ENCODE measurements at places on chromosomes 6 and 20.

GRCh38 chr6:111854683-111855082 is 18.6 kb downstream of the FYN start:
- no peak for DNase-seq

GRCh38 chr6:14865531-14866100 is 380.3 kb upstream of the JARID2 start:
- DNase-seq, result no peak

DNA sequence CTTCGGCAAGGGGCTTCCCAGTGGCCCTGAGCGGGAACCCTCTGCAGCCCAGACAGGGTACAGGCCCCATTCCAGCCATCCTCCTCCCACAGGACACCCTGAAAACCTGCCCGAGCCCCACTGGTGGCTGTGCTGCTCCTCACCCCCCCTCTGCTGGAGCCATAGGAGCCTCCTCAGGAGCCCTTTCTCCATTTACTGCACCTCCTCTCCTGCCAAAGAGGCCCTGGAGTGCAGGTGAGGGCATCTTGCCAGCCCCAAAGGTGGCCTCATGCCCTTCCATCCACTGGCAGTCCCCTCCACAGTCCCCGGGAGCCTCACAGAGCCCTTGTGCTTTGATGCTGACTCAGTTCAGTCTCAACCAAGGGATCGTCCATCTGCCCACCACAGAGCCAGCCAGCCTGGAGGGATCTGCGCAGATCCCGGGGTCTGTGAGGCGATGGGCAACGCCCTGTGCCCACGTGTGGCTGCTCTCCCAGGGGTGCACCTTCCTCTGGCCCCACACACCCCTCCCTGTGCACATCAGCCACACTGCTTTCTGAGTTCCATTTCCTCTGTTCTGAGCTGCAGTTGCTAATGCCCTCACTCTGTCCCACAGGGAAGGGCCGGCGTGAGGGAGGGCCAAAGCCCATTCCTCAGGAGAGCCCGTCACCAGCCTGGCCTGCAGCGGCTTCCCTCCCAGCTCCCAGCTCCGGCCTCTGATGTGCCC is 228.5 kb downstream of the DLL1 start:
- no peak for DNase-seq

DNA sequence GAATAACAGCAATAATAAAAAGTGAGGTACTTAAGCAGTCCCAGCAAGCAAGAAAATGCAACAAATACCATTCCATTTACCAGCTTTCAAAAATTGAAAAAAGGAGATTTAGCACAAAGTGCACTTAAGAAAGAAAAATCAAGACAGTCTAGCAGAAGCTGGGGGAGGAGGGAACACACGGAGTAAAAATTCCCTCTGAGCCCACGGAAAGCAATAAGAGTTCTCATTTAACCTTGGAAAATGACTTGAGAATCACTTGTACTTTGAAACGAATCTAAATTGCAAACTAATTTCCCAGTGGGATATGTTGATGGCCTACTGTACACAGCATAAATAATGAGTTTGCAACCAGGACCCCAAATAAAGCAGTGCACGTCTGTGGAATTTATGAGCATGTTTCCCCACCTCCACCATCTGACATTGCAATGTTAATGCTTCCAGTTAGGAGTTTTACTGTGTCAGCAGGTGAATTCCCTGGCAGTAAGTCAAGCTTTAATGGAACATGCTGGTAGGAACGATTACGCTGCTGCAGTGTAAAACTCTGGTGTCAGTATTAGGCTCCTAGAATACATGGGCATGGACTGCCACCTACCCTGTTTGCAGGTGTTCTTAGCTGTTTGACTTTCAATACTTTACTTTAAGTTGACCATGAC is 386.8 kb downstream of the HDGFL1 start:
- no peak for DNase-seq

- DNase-seq, result no peak
Measured at GRCh38 chr6:81491454-81492101, 260.9 kb downstream of the TENT5A start.

DNA sequence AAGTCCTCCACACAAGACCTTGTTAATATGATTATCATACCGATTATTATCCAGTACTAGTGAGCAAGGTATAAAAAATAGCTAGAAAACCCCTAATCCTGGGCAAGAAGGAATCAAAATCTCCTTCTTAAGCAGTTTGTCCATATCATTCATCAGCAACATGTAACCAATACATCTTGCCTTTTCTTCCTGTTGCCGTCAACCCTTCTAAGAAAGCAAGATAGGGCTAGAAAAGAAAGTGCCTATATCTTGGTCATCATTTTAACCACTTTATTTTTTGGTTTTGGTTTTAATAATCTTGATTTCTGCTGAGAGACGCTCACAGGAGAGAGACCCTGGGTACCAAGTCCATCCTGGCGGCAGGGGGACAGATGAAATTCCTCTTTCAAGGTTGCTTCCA is 27.2 kb upstream of the PREX1 start:
- no peak for DNase-seq

- DNase-seq, result no peak
Measured at GRCh38 chr6:100103194-100103593, 109.2 kb upstream of the MCHR2 start.

DNA sequence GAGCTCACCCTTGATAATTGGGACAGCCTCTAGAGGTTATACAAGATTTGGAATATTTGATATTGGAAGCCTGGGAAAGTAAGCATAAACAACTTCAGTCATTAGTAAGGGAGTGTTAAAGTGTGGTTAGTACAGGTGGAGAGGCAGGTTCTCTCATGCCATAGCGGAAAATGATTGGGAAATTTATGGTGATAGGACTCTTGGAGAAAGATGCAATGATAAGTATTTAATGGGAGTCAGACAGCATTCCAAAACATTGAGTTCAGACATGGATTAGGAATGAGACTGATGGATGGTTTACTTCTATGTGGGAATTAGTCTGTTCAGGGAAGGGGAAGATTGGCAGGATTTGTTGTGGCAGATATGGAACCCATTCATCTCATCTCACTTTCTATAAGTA is 152.7 kb downstream of the MCHR2 start:
- DNase-seq, result no peak

DNA sequence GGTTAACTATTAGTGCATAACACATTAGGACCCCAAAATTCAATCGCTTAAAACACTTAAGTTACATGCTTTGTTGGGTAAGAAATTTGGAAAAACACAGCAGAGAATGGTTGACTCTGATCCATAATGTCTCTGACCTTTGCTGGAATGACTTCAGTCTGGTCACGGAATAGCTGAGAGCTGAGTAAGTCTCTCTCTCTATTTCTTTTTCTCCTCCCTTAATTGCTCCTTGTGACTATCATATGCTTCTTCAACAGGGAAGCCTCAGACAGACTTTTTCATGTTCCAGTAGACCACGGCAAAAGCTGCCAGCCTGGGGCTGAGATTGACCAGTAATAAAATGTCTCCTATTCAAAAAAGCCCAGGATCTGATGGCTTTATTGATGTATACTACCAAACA is 4.8 kb downstream of the OR12D1 start:
- no peak for DNase-seq

- DNase-seq, result no peak
Measured at GRCh38 chr6:27672113-27672799, 199.4 kb upstream of the ZNF184 start.

GRCh38 chr6:133108419-133108818 is 132.7 kb upstream of the EYA4 start:
- no peak for DNase-seq

- no peak for DNase-seq
Measured at GRCh38 chr6:131322125-131322524, 186.9 kb downstream of the AKAP7 start.

- DNase-seq, result no peak
Measured at GRCh38 chr6:31386099-31386498, 17.3 kb upstream of the MICA start.

DNA sequence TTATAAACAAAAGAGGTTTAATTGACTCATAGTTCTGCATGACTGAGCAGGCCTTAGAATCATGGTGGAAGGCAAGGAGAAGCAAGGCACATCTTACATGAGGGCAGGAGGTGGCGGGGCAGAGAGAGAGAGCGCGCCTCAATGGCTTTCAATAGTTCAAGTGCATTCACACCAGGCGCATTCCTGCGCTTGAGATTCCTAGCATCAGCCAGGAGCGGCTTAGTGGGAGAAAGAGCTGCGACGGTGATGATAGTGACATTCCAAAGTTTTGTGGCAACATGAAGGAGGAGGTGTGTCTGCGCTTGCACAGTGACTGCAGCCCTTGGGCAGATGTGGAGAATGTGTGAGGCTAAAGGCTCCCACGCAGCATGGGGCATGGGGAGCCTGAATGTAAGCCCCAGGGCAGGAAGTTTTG is 25.0 kb upstream of the EMILIN3 start:
- no peak for DNase-seq

DNA sequence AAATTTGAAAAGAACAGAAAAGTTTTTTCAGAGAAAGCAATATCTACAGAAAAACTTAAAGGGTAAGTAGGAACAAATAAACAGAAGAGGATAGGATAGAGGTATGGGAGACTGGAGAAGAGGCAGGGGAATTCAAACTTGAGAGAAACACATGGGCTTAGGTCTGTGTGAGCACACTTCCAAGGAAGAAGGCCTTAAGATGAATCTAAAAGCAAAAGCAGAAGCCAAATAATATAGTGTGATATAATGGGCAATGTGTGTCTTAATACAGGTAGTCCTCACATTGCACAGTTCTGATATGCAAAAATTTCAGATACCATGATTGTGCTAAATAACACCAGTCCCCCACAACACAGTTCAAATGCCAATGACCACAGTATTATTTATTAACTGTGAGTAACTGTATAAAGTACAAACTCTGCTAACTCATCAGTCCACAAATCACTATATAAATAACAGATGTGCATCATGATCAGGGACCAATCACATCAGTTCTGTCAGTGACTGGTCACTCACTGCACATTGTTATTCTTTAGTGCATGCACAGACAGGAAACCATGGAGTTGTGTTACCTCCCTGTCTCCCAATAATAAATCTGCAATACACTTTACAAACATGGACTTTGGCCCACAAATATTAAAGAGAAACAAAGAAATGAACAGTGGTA is 18.6 kb downstream of the SNX14 start:
- no peak for DNase-seq

- DNase-seq, result no peak
Measured at GRCh38 chr6:68868646-68869045, 233.6 kb downstream of the ADGRB3 start.

DNA sequence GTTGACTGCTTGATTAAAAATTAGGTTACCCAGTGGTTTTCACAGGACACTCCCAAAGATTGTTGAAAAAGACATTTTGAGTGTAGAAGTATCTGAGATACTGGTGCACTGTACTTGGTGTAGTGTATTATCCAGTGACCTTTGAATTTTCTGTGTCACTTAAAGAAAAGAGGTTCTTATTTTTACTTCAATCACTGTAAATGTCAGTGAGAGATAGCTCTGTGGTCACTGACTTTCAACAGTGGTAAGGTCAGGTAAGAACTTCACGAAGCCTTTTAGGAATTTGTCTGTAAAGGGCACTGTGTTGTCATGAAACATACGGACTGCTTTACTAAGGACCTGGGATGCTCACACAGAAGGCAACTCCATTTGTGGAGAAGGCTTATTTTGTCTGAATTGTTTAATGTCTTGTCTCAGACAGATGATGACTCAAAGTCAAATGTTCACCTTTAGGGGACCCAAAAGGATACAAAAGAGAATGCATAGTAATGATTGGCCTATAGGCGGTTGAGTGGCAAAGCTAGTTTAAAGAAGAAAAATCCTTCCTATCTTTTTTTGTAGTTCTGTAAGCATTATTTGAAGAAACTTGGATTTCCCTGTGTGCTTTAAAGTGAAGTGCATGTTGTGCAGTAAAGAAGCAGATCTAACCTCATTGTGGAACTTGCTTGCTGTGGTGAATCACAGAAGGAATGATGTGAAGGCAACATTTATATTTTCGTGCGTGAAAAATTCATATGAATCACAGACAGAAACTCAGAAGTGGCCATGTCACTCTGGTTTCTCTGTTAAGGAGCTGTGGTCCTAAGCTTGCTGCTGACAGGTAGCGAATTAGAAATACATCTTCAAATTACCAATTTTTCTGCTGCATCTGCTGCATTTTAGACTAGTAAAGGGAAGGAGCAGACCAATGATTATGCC is 47.3 kb downstream of the ZFAND3 start:
- no peak for DNase-seq

DNA sequence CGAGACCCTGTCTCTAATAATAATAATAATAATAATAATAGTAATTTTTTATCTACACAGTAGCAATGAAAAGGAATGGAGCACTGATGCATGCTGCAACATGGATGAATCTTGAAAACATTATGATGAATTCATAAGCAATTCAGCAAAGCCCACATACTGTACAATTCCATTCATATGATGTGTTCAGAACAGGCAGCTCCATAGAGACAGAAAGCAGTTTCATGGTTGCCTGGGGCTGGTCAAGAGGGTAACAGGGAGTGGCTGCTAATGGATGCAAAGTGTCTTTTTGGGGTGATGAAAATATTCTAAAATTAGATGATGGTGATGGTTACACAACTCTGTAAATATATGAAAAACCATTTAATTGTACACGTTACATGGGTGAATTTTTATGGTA is 43.6 kb downstream of the SLC24A3 start:
- no peak for DNase-seq

- no peak for DNase-seq
Measured at GRCh38 chr6:130560231-130560630, 194.4 kb downstream of the TMEM200A start.

- peak; percentile 43 for DNase-seq
Measured at GRCh38 chr6:125301435-125302391, at the start of gene HDDC2. Gene HDDC2, minus strand, starts transcription at chr6:125301967. Its CDS starts 35 bp downstream, at chr6:125301932.

DNA sequence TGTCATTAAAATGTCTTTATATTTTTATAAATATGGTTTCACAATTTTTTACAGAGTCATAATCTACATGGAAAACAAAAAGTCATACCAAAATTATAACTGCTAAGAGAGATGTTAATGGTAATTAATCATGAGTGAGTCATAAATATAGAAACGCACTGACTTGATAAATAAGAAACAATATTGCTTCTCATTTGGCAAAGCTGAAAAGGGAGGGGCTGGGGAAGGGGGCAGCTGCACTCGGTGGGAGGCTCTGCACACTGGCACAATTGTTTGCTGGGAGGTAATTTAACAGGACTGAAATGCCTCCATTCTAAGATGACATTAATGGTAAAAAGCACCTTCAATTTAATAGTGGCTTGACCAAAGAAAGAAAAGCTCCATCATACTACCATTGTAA is 133.3 kb upstream of the AGPAT4 start:
- no peak for DNase-seq

- no peak for DNase-seq
Measured at GRCh38 chr6:24378473-24379097, 20.7 kb upstream of the DCDC2 start.

GRCh38 chr6:127877231-127877630 is 23.6 kb downstream of the THEMIS start:
- no peak for DNase-seq

DNA sequence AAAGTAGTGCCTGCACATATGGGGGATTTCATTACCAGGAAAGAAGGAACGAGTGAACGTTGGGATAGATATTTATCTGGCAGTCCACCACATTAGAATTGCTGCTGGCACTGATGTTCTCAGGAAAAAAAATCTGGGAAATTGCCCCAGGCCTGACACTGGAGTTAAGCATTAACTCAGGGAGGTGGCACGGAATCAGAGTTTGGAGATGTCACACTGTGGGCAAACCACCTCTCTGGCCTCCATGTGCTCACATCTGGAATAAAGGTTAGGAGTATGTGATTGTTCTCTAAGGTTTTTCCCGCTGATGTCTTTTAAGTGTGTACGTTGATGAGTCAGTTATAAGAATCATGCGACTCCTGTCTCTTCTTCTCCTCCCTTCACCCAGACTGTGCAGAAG is 7.9 kb downstream of the TGM3 start:
- DNase-seq, result no peak

All from 8988T (cell line).